ENCODE measurements at places on chromosomes 6 and 20. TPM values are rescaled to one million over a fixed set of nuclear protein-coding genes. Genes with fewer than 3 reads are reported as not detected.

SIRPB1 gene
- total RNA-seq: 1.3 TPM

PHACTR3 gene
- not detected for total RNA-seq

PLEKHG1 gene
- 5.9 TPM for total RNA-seq

CNKSR3 gene
- total RNA-seq: 14.3 TPM

CSNK2B gene
- total RNA-seq: 57.3 TPM

ANGPT4 gene
- total RNA-seq: not detected

SLC13A3 gene
- 7.8 TPM for total RNA-seq

TSBP1 gene
- not detected for total RNA-seq

All from pancreas (tissue), 10 donors.